Skin of body (tissue), 3 donors: ENCODE measurements at places on chromosomes 16 and 17. TPM values are rescaled to one million over a fixed set of nuclear protein-coding genes. Genes with fewer than 3 reads are reported as not detected.

The PYY gene
- not detected for total RNA-seq

The HBZ gene
- 8.4 TPM for total RNA-seq

The FAM83G gene
- 24.2 TPM for total RNA-seq

The KRTAP2-3 gene
- total RNA-seq = 0.30 TPM
